ENCODE measurements at places on chromosomes 3 and 15. TPM values are rescaled to one million over a fixed set of nuclear protein-coding genes. Genes with fewer than 3 reads are reported as not detected.

DLL4 gene
- total RNA-seq: 6.5 TPM

PARP9 gene
- 41.7 TPM for total RNA-seq

COLQ gene
- 3.9 TPM for total RNA-seq

GRCh38 chr3:15280853-15281532 is 51.4 kb downstream of the SH3BP5 start:
- DNase-seq: no peak

DNA sequence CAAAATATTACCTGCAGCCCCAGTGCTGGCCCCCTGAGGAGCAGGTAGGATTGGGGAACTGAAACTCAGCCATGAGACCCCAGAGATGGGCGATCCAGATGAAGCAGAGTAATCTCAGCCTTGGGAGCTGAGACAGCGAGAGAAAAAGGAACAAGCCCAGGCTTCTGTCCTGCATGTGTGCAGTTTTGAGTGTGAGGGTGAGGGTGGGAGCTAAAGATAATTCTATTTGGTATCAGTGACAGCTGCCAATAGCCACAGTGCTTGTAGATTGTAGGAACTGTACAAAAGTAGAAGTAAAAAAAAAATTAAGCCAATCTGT is 5.9 kb downstream of the ATP8B4 start:
- no peak for DNase-seq

EFL1 gene
- 22.7 TPM for total RNA-seq

GPR149 gene
- 0.09 TPM for total RNA-seq

HIGD2B gene
- total RNA-seq: not detected

RETNLB gene
- not detected for total RNA-seq

GRCh38 chr3:67437090-67437489 is 217.3 kb downstream of the SUCLG2 start:
- no peak for DNase-seq

DNA sequence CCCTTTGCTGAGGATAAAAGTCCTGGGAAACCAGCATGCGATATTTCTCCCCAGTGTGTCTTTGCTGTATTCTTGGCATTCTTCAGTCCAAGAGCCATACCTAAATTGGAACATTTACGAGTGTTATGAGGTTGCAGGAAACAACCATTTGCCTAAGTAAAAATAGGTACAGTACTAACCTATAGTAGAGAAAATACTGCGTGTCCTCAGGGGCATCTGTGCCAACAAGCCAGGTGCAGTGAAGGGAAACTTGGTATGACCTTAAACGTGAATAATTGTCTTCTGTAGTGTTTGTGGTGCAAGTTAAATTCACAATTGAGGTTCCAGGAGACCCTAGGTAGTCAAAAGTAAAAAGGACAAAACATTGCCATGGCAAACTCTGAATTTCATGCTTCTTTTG is 12.2 kb downstream of the IL5RA start:
- DNase-seq: no peak

GRCh38 chr3:10193692-10194327 is 29.1 kb downstream of the IRAK2 start:
- no peak for DNase-seq

- DNase-seq: peak; percentile 12
Observed at GRCh38 chr15:40471808-40472150, 995 bp downstream of the CHST14 start.

DNA sequence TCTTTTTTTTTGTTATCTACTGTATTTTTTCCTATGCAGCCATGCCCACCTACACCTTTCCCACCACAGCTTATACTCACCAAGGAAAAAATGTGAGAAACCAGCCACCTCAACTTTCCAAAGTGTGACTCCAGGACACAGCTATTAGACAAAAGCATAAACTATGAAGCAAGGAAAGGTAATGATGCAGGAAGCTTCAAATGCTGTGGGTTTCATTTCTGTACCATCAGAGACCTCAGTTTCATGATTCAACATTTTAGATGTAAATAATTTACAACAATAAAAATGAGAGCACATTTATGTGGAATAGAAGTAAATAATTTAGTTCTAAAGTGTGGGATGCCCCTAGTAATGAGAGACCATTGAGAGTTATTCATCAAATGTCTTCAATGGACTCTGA is 115.1 kb downstream of the CDIN1 start:
- no peak for DNase-seq

DNA sequence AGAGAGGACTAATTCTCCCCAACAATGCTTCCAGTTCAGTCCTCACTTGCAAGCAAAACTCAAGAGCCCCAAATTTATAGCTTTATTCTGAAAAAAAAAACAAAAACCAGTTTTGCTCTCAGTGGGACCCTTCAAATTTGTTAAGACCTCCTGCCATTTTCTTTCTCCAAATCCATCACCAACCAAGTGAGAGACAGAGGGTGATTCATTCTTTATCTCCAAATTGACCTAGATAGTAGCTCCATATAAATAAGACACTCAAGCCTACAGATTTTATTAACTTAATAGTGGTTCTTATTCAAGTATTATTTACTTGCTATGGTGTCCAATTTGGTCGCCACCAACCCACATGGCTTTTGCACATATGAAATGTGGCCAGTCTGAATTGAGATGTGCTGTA is 195.8 kb downstream of the RORA start:
- no peak for DNase-seq

STAB1 gene
- 68.6 TPM for total RNA-seq

DNA sequence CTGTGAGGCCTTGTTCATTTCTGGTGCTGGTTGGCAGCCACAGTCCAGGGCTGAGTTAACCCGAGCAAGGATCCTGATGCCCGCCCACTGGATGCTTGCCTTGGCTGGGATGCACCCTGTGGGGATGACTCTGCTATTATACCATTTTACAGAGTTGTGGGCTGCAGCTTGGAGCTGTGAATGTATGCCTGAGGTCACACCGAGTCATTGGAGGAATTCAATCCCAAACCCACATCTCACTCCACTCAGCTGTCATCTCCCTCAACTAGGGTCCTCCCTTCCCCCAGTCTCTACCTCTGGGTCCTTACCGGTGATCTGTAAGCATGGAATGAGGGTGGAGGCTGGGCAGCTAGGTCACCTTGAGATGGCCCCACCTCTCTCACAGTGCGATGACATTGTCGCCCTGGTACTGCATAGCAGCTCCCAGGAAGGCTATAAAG is 22.1 kb downstream of the MAPKAPK3 start:
- no peak for DNase-seq

DNA sequence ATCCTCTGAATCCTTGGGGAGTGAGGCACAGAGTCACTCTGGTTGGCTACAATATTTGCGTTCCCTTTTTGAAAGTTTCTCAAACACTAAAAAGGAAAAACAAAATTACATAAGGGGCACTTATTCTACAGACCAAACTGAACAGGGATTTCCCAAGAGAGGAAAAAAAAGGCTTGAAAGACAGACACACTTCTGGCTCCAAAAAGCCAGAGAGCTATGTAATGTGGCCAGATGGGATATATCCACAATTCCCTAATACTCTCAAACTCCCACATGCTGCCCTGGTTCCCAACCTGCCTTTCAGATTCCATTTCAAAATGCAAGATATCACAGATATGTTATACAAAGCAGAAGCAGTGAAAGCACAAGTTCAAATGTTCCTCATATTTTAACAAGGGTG is 1.6 kb downstream of the FRMD4B start:
- DNase-seq: no peak
